Pulmonary artery endothelial cell (primary cell): ENCODE measurements at places on chromosomes 12 and 14.

DNA sequence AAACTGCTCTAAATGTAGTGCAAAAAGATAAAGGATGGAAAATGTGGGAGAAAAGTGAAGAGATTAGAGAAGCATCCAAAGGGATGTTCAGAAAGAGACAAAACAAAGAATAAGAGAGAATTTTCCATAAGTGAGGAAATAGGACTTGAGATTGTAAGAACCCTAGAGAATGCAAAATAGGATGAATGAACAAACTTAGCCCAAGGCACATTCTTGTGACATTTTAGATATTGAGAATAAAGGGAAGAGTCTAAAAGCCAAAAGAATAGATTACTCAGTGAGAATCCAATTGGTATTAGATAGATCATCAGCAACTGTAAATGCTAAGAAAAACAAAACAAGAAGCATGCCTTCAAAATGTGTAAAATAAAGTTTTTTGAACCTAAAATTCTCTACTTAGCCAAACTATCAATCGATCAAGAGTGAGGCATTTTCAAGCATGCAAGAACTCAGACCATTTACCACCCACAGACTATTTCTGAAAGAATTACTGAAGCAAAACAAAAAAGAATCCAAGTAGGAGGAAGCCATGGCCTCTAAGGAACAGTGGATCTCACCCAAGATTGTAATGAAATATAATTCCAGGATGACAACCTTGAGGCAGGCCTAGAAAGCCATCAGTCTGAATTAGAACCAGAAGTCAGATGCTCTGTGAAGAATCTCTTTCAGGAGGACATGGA is 33.5 kb downstream of the DYRK2 start:
- no peak for DNase-seq

DNA sequence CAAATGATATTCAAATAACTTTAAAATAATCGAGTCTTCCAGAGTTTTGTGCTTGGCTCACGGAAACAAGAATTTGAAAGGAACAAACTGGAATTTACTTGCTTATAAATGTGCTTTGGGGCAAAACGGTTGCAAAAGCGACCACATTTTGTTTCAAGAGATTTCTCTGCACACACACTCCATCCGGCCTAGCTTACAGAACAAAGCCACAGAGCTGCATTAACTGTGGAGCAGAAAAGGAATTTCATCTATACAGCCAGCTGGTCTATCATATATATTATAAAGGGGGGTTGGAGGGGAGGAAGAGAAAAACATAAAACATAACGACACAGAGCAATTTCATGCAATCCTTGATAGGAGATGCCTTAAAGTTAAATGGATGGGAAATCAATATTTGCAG is 153.0 kb downstream of the MYRFL start:
- no peak for DNase-seq

- no peak for DNase-seq
Measured at GRCh38 chr14:42428996-42429395, 822.3 kb downstream of the LRFN5 start.

DNA sequence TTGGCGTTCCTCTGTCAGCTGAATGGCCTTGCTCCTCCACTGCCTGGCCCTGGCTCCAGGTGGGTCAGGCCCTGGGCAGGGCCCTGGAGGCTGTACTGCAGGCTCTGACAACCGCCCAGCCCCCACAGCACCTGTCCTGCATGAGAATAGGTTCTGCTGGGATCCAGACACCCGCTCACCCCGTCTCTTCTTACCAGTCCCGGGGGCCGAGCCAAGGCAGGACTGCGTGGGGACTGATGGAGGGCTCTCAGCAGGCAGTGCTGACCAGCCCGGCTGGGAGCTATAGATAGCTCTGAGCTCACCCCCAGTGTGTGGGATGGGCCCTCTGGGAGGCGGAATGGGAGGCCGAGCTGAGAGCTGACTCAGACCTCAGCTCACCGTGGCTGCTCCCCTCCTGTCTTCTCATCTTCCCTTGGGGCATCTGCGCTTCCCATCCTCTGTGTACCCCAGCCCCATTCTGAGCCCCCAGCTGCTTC is 39.6 kb downstream of the TEAD4 start:
- no peak for DNase-seq

- DNase-seq, result no peak
Measured at GRCh38 chr14:68665792-68666204, 127.1 kb downstream of the ZFP36L1 start.

- DNase-seq, result no peak
Measured at GRCh38 chr12:109154451-109155438, 38.4 kb downstream of the ACACB start.

DNA sequence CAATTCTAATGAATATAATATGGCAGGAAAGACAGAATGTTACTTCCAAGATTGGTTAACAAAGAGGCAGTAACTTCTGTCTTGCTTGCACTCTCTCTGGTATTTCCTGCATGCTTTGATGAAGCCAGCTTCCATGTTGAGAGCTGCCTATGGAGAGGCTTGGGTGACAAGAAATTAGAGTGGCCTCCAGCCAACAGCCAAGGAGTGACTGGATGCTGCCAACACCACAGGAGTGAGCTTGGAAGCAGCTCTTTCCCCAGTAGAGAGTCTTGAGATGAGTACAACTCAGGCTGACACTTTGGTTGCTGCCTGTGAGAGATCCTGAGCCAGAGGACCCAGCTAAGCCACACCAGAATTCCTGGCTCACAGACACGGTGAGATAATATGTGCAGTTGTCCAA is 183.1 kb downstream of the RMST start:
- DNase-seq, result no peak

DNA sequence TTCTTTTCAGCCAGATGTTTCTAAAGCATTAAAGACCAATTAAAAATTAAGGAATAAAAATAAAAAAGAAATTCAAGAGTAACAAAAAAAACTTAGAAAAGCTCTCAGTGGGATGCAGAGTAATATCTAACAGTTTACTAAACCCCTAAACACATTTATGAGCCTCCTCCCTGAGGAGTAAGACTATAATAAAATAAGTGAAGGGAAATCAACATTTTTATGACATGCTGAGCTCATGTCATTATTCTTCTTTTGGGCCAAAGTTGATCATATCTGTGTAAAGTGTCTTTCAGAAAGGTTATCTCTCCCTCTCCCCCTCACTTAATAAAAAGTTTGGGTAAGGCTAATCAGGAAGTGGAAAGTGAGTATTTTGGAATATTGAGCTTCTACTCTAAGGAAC is 122.1 kb downstream of the MYRFL start:
- no peak for DNase-seq

- no peak for DNase-seq
Measured at GRCh38 chr14:101776344-101776743, 14.8 kb downstream of the PPP2R5C start.

- DNase-seq, result no peak
Measured at GRCh38 chr12:113244047-113244460, 22.8 kb downstream of the TPCN1 start.

- peak; percentile 97 for DNase-seq
Measured at GRCh38 chr12:104286516-104287482, 16.7 kb upstream of the EID3 start.

DNA sequence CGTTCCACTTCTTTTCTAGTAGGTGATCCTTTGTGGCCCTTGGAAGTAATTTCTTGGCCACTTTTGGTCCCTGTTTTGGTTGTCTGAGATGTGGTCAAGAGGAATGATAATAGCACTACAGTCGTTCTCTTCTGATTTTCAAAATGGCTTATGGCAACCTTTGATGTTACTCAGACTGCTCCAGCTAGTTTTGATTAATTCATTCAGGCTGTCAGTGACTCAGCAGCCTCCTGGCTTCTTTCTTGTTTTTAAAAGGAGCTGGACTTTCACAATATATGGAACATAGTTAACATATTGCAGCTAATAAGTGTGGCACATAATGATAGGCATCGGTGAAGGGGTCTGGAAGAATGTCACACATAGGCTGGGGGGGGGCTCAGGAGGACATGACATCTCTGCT is 47.3 kb downstream of the WDR20 start:
- peak; percentile 10 for DNase-seq

DNA sequence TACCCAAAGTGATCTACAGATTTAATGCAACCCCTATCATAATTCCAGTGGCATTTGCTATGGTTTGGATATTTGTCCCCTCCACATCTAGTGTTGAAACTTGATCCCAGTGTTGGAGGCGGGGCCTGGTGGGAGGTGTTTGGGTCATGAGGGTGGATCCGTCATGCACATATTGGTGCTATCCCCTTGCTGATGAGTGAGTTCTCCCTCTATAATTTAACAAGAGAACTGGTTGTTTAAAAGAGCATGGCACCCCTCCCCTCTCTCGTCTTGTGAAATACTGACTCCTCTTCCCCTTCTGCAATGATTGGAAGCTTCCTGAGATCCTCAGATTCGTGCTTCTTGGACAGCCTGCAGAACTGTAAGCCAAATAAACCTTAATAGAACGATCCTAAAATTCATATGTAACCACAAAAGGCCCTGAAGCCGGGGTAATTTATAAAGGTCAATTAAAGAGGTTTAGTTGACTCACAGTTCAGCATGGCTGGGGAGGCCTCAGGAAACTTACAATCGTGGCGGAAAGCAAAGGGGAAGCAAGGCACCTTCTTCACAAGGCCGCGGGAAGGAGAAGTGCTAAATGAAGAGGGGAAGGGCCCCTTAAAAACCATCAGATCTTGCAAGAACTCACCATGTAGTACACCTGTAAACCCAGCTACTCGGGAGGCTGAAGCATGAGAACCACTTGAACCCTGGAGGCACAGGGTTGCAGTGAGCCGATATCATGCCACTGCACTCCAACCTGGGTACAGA is 41.2 kb downstream of the SLC39A9 start:
- no peak for DNase-seq

- DNase-seq, result no peak
Measured at GRCh38 chr14:75486318-75486717, 36.0 kb upstream of the BATF start.

GRCh38 chr12:120139958-120140357 is 23.4 kb upstream of the RAB35 start:
- DNase-seq, result no peak

- no peak for DNase-seq
Measured at GRCh38 chr12:33314223-33314622, 125.4 kb downstream of the SYT10 start.

GRCh38 chr12:3002646-3003045 is 43.4 kb downstream of the TEAD4 start:
- DNase-seq, result no peak

DNA sequence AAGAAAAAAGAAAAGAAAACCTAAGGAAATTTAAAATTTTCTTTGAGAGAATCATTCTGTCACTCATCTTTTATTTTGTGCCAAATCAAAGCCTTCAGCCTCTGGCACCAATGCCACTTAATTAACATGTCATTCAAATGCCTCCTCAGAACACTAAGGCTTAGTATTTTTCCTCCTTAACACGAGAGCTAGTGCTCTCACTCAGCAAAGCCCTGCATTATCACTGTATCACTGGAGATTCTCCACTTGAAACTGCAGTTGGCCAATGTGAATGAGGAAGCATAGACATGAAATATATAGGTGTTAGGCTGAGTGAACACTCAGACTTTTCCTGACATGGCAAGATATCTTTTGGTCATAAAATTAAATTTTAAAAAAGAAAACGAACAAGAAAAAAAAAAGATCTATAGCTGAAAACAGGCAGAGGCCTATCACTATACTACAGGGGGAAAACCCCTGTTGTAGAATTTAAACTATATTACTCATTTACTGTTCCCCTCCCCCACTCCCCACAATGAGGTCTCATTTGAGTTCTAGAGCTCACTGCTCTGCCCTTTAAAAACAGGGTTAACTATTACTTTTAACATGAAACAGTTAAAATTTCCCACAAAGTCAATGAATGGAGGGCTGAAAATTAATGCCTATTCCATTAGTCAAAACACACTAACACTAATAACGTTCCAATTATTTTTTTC is 5.1 kb downstream of the MBIP start:
- no peak for DNase-seq

- no peak for DNase-seq
Measured at GRCh38 chr12:15253990-15254389, 32.8 kb upstream of the RERG start.

DNA sequence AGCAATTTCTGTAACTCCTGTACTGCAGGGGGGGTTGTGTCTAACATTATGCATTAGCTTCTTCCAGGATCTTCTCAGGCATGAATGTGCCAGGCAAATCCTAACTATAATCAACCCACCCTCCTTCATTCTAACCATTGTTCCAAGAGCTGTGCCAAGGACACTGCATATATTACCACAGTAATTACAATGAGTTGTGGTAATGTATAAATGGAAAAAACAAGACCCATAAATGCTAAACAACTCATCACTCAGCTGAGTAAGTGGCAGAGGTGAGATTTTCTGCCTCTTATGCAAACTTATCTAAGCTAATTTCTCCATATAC is 80.6 kb downstream of the PRKD1 start:
- no peak for DNase-seq

DNA sequence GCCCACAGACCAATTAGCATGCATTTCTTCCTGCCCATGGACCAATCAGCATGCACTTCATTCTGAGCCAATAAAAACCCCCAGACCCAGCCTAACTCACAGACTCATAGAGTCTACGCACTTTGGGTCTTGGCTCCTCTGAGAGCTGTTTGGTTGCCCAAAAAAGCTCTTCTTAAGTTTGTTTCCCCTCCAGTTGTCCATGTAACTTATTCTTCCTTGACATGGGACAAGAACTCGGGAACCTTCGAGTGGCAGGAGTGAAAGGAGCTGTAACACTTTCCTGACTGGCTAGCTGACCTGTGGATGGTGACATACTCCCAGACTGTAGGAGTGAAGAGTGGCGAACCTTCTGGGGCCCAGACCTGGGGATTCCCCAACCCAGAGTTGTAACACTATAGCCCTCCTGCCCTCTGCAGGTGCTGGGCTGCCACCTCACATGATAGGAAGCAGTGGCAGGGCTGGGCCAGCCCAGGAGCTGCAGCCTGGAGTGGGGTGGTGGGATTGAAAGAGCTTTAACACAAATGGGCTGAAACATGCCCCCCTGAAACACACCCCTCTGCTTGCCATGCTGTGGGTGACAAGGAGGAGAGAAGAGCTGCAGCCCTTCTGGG is 4.4 kb upstream of the BTBD7 start:
- no peak for DNase-seq

GRCh38 chr14:64722842-64723447 is 18.7 kb downstream of the PLEKHG3 start:
- DNase-seq, result no peak

DNA sequence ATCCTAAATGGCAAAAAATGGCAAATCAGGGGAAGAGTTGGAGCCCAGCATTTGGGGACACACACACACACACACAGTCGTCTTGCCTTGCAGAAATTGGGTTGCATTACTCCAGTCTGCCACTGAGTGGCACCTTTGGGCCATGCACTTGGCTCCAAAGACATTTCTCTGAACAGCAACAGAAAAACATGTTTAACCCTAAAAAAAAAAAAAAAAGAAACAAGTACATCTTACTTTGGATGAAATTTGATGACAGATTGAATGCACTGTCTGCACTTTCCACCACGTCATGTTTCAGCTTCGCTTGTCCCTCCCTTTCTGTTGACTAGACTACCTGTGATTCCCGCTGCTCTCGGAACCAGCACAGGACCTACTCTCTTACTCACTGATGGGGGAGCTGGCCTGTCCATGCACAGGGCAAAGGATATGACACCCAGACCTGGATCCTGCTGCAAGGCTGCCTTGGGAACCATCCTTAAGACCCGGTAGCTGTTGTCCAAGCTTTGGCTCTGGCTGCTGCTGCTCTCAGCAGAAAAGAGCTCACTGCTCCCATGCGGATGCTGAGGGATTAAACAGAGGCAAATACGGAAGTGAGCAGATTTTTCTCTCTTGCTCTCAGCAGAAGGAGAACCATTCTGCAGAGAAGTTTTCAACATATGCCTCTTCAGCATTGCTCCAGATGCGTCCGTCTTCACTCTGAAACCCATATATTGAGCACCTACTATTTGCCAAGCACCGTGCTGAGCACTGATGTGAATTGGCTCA is 376.8 kb downstream of the DPF3 start:
- DNase-seq, result peak; percentile 45

GRCh38 chr14:21098076-21098891 is at the start of gene ZNF219:
Gene ZNF219, minus strand, starts transcription at chr14:21098655. Its CDS starts 5,064 bp downstream, at chr14:21093591.
- no peak for DNase-seq
